Effector memory CD8-positive, alpha-beta T cell (primary cell): ENCODE measurements at places on chromosomes 5 and 9.

- no peak for DNase-seq
Measured at GRCh38 chr5:55855509-55855908, 4.4 kb downstream of the IL31RA start.

DNA sequence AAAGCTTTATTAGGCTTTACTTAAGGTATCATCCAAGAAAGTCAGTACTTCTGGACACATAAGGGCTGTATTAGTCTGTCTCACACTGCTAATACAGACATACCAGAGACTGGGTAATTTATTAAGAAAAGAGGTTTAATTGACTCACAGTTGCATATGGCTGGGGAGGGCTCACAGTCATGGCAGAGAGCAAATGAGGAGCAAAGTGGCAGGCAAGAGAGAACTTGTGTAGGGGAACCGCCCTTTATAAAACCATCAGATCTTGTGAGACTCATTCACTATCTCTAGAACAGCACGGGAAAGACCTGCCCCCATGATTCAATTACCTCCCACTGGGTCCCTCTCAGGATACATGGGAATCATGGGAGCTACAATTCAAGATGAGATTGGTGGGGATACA, 49.2 kb upstream of the SLC44A1 start:
- DNase-seq: no peak

DNA sequence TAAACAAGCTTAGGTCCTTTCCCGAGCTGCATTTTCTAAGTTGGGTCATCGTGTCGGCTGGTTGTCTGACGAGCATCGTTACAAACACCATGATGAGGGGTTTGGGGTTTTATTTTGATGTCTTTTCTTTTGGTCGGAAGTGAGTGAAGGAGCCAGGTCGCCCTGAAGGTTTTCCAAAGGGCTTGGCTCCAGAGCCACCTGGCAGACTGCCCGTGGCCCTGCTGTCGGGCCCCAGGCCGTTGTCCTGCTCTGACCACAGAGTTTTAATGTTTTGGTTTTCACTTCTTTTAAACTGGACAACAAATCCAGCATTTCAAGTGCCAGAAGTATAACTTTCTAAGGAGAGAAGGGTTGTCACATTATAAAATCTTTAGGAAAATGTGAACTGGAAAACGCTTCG, 42.3 kb downstream of the TENT4A start:
- no peak for DNase-seq

GRCh38 chr5:178238711-178239592, 6.3 kb upstream of the PHYKPL start:
- peak; percentile 45 for DNase-seq

GRCh38 chr5:139810341-139811273, 15.0 kb downstream of the PSD2 start:
- no peak for DNase-seq

DNA sequence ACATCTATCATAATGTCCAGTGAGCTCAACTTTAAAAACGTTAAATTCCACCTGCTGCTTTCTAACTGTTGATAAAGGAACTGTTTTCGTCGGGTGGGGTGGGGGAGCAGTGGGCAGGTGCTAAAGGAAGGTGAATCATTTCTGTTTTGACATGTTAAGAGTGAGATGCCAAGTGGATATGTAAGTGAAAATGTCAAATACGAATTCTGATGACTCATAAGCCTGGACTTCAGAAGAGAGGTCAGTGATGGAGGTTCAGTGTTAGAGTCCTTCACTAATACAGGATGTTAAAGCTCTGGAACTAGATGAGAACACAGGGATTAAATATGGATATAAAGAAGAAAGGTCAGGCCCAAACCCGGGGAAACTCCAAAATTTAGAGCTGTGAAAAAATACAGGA, 617.9 kb upstream of the CTNND2 start:
- DNase-seq: no peak

DNA sequence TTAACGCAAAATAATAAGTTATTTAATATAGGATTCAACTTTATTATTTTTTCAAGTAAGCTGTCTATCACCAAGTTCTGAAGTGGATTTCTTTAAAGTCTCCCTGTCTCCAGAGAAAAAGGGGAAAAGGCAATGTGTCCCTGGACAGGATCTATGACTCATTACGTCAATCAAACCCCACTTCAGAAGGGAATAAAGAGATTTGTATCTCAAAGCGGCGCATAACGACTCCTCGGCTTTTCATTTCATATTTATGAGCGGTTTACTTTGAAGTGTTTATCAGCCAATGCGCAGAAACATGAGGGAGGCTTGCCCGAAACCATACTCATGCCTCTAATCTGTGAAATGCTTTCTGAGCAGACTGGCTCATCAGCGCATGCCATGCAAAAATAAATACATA, 938.6 kb upstream of the WWC1 start:
- no peak for DNase-seq

DNA sequence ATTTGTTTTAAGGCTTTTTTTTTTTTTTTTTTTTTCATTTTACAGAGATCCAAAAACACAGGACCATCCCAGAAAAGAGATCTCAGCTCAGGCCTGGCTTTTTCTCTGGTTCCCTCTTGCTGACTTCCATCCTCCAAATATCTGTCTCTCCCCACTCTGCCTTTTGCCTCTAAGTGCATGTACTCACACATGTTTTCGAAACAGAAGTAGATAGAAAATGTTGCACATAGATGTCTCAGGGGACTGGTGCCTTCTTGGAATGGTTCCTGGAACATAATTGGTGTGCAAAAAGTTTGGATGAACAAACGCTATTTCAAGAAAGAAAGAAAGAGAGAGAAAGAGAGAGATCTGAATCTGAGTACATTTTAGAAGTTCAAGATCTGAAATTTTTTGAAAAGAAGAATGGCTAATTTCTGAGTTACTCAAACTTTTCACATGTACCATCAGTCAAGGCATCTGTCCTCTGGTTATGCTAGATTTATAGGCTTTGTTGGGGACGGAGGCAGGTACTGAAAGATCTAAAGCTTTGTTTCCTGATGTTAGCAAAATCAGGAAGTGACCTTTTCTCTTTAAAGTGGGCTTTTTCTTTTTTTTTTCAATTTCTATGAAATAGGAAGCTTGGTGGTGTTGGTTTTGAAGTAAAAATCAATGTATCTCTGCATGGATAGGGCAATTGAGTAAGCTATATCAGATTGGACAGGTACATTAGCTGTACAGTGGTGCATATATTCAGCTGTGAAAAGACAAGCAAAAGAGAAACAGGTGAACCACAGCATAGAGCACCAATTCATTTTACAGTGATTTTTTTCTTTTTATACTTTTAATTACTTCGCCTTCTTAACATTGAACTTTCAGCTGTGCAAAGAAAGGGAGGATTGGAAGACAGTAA, 8.5 kb upstream of the TNFSF8 start:
- DNase-seq: no peak

DNA sequence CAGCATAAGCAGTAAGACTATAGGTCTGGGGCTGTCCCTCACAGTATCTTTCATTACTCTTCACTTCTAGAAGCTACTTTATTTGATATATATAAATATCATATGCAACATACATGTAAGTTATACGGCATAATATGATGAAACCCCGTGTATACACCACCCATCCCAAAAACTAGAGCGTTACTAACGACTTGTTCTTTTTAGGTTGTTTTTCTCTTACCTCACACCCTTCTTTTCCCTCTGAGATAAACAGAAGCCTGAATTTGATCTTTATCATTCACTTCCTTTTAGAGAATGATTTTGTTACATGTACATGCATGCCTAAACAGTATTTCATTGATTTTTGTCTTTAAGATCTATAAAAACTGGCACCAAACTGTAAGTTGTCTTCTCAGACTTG, 3.7 kb downstream of the TRMO start:
- no peak for DNase-seq

- no peak for DNase-seq
Measured at GRCh38 chr9:118034701-118035100, 330.5 kb downstream of the TLR4 start.

DNA sequence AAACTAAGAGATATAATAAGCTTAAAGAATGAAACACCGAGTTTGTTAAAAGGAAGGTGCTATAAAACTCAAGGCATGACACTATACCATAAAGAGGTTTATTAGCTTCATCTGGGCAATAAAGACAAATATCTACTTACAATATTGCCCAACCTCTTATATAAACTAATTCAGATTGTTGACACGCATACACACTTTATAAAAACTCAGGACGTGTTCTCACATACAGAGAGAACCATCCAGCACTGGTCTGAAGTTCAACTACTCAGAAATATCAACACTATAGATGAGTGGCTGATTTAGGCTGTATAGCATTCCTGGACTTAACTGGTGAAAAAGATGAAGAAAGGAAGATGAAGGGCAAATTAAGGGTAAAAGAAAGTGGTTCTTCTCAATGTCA, 81.2 kb downstream of the FRMD3 start:
- DNase-seq: no peak

- DNase-seq: no peak
Measured at GRCh38 chr5:73471654-73472053, 23.1 kb upstream of the FOXD1 start.

DNA sequence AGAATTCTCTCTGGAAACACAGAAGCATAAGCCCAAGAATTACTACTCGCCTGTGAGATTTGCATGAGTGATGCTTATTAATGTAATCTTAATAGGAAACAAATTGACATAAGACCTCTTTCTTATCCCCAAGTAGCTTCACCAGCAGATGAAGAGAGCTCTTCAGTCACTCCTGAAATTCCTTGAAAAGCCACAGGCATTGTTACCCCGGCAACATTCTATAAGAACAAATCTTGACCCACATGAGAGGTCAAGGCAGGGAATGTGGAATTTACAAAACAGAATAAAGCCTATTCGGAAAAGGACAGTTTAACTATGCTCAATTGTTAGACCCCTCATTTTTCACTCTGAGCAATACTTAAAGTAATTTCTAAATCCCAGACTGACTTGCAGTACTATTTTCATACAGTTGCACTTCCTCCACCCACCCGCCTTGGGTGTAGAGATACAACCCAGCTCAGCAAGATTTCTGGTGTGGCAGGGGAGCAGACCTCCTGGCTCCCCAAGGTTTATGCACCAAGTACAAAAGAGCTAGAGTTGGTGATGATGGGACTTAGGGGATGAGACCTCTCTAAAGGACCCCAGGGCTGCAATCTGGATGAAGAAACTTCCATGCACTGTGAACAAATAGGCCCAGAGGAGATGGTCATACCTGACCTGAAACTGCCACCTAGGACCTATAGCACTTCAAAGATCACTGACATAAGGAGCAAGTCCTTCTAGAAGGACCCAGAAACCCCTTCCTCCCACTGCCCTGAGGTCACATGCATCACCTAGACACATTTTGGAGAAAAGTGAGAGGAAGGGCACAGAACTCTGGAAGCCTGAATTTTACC, 242.1 kb downstream of the ZNF608 start:
- DNase-seq: no peak

GRCh38 chr5:10789021-10789420, 28.0 kb upstream of the DAP start:
- no peak for DNase-seq
